ENCODE measurements at places on chromosomes 11 and 22.

DNA sequence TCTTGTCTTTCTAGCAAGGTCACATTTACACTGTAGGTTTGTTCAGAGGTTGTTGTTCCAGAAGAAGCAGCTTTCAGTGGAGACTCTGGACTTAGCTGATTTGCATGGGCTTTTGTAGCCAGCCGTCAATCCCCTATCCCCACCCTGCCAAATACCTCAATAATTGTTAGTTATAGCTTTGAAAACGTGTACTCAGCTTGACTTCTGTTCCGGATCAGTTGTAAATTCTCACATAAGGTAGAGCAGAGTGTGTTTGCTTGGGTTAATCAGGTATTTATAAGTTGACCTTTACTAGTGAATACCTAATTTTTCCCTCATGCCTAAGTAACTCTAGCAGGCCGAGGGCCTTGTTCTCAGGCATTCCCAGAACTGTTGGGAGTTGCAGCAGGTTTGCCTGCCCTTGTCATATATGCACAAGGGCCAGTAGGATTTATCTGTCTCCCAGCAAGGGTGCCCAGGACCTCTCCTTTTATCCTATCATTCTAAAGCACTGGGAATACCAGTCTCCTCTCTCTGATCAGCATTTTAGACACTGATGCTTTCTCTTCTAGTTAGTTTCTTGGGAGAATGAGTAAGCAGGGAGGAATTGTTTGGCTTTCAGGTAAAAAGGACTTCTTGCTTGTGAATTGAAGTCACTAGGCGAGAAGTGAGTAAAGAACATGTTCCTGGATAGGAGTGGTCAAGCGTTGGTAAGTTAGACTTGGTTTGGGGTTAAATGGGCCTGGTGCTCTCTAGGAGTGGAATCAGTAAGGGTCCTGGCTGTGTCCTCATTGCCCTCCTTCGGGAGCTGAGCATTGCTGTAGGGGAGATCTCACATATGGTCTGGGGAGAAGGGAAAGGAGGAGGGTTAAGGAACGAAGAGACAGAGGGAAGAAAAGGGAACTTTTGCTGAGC, 22.1 kb downstream of the STIM1 start:
- DNase-seq = no peak

DNA sequence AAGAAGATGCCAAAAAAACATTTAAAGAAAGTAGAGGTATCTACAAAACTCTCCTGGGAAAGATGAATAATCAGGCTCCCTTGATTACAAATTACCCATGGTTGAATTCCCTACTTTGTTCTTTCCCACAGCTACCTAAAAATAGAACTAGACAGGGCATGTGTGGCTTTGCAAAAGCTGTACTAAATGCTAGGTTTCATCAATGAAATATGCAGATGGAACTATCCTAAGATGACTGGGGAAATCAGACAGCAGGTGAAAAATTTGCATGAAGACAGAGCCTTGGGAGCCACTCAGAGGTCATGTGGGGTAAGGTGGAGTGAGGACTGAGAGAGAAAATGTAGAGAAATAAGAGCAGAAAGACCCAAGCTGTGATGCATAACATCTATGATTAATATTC, 14.7 kb downstream of the LAYN start:
- DNase-seq = no peak

DNA sequence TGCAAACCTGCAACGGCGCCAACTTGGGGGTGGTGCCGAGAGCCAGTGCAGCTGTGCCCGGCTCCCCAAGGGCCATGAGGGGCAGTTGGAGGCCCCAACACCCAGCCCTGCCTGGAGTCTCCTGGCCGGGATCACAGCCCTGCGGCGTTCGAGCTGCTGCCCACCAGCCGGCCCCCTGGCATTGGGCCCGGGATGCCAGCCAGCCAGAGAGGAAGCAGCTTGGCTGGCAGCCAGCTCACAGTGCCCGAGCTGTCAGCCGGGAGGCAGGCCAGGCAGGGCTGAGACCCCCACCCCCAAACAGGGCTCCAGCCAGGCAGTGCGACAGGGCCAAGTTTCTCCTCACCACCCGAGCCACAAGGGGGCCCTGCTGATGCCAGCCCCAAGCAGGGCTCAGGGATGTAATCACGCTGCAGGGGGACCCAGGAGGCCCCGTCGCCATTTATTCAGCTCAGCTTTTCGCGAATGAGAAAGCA, 26.0 kb upstream of the TCF20 start:
- DNase-seq = no peak

GRCh38 chr11:86463120-86463519, 88.4 kb downstream of the CCDC81 start:
- DNase-seq = no peak

- no peak for DNase-seq
Measured at GRCh38 chr22:37569921-37570660, 9.8 kb downstream of the LGALS2 start.

DNA sequence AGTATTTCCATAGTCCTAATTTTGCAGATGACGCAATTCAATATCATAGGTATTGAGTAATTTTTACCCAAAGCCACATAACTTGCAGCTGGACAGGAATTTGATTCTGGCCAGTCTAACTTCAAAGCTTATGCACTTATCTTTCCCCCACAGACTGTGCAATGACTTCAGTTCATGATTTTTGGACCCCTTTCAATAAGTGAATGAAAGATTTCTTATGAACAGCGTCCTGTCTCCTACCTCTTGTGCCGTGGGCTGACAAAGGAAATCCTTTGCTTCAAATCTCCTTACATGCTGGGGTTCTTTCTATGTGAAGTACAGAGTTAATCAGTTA, 217.7 kb upstream of the KIRREL3 start:
- no peak for DNase-seq

- DNase-seq = no peak
Measured at GRCh38 chr11:12133547-12134235, 23.3 kb downstream of the MICAL2 start.

- DNase-seq = no peak
Measured at GRCh38 chr11:61549662-61550568, 31.0 kb downstream of the SYT7 start.

- no peak for DNase-seq
Measured at GRCh38 chr11:120532082-120532831, 20.7 kb downstream of the GRIK4 start.

- no peak for DNase-seq
Measured at GRCh38 chr11:6204706-6205105, 651 bp upstream of the C11orf42 start.

Measured in HEK293T (cell line).